ENCODE measurements at places on chromosomes 3 and 15. TPM values are rescaled to one million over a fixed set of nuclear protein-coding genes. Genes with fewer than 3 reads are reported as not detected.

MRAS gene
- 33.5 TPM for polyA plus RNA-seq

SLC22A14 gene
- polyA plus RNA-seq: 0.99 TPM

DNA sequence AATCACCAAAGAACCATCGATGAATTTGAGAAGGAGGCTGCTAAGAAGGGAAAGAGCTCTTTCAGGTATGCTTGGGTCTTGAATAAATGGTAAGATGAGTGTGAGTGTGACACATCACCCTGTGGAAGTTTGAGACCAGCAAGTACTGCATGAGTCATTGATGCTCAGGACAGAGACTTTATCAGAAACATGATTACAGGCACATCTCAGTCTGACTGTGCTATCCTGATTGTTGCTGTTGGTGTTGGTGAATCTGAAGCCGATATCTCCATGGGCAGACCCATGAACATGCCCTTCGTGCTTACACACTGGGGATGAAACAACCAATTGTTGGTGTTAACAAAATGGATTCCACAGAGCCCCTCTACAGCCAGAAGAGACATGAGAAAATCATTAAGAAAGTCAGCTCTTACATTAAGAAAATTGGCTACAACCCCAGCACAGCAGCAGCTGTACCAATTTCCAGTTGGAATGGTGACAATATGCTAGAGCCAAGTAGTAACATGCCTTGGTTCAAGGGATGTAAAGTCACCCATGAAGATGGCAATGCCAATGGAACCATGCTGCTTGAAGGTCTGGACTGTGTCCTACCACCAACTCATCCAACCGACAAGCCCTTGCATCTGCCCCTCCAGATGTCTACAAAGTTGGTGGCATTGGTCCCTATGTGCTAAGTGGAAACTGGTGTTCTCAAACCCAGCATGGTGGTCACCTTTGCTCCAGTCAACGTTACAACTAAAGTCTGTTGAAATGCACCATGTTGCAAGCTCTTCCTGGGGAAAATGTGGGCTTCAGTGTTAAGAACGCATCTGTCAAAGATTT, 20.5 kb downstream of the TM4SF4 start:
- no peak for DNase-seq

GRCh38 chr15:40968290-40969085, 15.2 kb downstream of the CHAC1 start:
- DNase-seq: no peak

- no peak for DNase-seq
These were observed 29.5 kb upstream of the TMEM115 start for GRCh38 chr3:50388720-50389413.

- DNase-seq: no peak
These were observed 779.6 kb upstream of the ARPP21 start for GRCh38 chr3:34859746-34860145.

All from left renal cortex interstitium (tissue), 4 donors.